Activated CD4-positive, CD25-positive, alpha-beta regulatory T cell treated with anti-CD3 and anti-CD28 coated beads, Interleukin-2, amount 50 U/mL, for 16 hours (primary cell): ENCODE measurements at places on chromosomes 4 and X.
A peak's percentile ranks its signal among the peaks of the same experiment; 100 is the strongest.

DNA sequence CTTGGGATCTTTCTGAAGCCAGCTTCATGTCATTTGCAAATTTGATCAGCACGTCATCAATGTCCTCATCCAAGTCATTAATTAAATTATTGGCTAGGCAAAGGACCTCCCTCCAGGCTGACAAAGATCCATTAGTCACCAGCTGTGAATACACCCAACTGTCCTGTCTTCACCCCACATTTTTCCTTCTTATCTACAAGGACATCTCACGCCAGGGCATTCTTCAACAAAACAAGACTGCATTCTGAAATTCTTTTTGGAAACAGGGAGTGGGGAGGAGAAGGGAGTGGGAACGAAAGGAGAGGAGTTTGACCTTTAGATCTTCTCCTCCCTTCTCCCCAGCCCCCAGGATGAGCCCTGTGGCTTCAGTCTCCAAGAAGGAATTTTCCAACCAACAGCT lies 32.7 kb downstream of the NLGN3 start:
- no peak for DNase-seq

DNA sequence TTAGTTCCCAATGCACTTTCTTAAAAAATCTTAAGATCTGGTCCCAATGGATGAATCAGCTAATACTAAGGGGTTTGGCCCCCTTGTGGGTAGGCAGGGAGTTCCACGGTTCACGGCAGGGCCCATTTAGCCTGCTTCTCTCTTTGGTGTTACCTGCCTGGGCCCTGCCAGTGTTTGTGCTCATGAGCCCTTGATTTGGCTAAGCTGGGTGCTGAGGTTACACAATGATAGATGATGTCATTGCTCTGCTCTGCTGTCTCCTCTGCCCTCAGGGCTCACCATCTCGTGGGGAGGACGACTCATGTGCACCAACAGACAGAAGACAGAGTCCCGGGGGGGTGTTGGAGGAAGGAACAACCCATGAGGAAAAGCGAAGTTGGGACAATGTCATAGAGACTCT lies 24.4 kb downstream of the RTL5 start:
- DNase-seq, result no peak

GRCh38 chr4:172404676-172405075 lies 591.5 kb downstream of the GALNTL6 start:
- no peak for DNase-seq

DNA sequence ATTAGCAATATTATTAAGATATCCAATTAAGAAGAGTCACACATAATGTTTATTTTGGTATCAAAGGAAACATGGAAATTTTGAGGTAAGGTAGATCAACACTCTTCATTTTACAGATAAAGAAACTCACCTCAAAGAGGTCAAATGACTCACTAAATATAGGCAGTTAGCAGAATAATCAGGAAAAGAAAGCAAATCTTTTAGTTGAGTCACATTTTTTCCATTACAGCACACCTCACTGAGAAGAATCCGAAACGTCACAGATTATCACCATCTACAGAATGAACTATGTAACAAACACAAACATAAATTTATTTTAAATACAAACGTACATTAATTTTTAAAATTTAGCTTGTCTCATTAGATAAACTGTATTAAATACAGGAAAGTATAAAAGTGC lies 70.1 kb downstream of the TMEM47 start:
- no peak for DNase-seq

GRCh38 chr4:73127839-73128453 lies 58.4 kb upstream of the COX18 start:
- DNase-seq, result no peak

DNA sequence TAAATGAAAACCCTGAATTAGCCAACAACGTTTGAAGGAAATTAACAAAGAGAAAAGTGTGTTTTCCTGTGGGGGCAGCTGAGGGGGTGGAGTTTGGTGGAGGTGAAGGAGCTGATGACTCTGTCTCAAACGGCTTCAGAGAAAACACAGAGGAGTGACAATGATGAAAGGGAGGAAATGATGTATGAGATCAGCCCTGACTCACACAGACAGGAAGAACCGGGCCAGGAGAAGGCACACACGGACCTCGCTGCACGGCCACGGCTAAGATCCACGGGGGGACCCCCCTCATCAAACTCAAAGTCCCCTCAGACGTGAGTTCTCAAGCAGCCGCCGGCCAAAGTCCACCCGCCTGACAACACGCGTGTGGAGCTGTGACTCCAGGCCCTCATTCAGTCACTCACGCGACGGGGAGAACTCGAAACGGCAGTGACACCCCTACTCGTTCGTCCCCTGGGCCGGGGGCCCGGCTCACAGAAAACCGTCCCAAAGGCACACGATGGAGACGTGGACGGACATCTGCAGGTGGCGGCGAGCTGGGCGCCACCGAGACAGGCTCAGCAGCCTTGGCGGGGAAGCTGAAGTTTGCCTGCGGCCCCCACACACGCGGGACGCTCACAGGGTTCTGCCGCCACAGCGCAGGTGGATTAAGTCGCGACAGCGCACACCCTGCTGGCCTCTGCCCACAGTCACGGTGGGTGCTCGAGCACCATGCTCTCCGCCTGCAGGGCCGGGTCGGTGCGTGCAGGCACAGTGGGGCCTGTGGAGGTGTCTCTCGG lies 28.8 kb downstream of the PPP2R3B start:
- peak; percentile 10 for DNase-seq

- no peak for DNase-seq
Measured at GRCh38 chrX:122244080-122244479, 940.0 kb upstream of the GRIA3 start.

GRCh38 chr4:176726803-176727202 lies 65.9 kb downstream of the VEGFC start:
- no peak for DNase-seq

GRCh38 chrX:11887175-11887574 lies 129.1 kb downstream of the MSL3 start:
- no peak for DNase-seq

DNA sequence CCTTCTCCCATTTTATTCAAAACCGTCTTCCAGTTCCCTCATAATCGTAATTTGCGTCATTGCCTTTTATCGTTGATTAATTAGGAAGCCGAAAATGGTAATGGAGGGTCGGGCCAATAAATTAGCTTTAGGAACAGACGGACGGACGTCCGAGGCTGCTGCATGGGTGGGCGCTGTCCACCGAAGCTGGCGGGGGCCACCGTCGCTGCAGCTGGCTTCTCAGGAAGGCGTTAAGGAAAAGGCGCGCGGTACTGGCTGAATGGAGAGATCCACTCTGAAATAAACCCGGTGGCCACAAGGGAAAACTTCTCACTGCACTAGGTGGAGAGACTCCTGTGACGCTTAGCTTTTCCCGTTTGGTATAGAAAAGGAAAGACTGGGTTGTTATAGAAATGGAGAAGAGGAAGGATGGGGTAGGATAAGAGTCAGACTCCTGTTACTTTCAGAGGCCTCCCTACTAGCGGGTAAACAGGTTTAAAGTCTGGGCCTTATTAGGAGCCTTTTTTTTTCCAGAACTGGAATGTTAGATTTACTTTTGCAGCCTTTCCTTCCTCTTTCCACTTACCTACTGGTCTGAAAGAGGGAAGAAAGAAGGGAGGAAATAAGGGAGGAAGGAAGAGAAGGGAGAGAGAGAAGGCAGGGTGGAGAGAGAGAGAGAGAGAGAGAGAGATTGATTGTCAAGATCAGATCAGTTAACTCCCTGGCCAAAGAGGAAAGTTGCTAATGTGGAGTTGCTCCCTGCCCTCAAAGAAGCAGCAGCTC lies 11.3 kb upstream of the PRDM8 start:
- no peak for DNase-seq

DNA sequence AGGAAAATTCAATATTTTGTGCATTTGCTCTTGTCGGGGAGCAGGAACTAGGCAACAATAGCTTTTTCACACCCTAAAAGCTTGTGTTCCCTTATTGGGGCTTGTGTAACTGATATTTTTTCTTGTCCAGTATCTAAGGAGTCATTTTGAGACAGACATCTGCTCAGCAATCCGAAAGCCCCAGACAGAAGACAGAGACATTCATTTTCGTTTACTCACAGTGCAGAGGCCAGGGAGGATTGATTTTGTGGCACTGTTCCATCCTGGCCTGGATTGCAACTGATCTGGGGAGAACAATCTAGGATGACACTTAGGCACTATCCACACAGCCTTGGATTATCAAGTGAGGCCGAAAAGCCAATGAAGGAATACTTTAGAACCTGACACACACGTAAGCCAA lies 27.4 kb upstream of the PLAC1 start:
- DNase-seq, result no peak

- DNase-seq, result no peak
Measured at GRCh38 chr4:178823673-178824295, 1381.5 kb upstream of the AGA start.

GRCh38 chr4:94819371-94820168 lies 61.8 kb downstream of the BMPR1B start:
- DNase-seq, result no peak

GRCh38 chrX:36974911-36975310 lies 33.3 kb upstream of the FAM47C start:
- no peak for DNase-seq

- no peak for DNase-seq
Measured at GRCh38 chrX:45850775-45851433, 650.2 kb upstream of the DIPK2B start.

DNA sequence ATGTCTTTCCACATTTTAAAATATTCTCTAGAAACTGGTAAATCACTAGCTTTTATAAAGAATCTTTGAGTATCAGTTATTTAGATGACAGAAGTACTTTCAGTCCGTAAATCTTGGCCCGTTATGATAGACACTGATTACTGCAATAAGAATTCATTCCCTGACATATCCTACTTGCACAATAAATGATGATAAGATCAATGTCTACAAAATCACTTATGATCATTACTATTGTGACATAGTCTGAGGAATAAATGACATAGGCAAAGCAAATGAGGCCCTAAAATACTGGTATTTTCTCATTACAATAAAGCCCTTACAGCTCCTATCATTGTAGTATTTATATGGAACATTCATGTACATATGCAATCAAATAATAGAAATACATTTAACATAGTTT lies 6.6 kb upstream of the PDCL2 start:
- no peak for DNase-seq

DNA sequence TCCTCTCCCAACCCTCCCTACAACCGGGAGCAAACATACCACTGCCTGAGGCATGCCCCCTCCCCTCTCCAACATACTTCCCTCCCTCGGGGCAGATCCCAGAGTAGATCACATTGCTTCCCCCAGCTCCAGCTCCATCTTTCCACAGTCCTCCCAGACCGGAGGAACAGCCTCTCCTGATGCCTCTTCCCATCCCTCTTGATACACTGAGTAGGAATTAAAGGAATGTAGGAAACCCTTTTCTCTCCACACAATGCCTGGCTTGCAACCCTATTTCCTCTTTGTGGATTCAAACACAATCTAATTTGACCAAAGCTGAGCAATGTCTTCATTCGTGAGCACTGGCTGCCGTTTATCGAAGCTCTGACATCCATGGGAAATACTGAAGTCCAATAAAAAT lies 339.8 kb downstream of the BCOR start:
- DNase-seq, result no peak

DNA sequence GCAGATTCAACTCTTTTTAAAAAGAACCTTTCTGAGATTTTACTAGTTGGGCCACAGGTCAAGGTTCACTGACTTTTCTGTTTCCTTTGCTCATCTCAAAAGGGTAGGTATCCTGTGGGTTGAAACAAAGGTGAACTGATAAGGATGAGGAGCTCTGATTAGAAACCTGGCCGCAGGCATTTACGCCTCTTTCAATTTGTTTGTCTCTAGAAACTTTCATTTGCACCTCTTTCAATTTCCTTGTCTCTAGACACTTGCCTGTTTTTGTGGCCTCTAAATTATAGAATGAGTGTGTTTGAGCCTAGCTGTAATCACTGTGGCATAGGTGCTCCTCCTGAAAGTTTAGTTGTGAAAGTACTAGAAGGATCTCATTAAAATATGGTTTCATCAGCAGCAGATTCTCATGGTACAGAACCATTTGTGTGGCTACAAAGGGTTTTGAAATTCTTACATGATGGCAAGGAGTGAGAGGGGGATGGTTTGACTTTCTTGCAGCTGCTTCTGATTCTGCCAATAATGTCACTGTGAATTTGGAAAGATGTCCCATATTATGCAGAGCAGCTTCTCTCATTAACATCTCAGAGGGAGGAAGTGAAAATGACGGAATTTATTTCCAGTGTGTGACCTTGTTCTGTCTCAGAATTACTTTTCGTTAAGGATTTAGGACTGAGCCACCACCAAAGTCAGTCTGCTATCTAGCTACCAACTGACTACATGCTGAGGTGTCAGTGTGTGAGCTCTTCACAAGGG lies 142.2 kb downstream of the SH2D1A start:
- DNase-seq, result no peak

DNA sequence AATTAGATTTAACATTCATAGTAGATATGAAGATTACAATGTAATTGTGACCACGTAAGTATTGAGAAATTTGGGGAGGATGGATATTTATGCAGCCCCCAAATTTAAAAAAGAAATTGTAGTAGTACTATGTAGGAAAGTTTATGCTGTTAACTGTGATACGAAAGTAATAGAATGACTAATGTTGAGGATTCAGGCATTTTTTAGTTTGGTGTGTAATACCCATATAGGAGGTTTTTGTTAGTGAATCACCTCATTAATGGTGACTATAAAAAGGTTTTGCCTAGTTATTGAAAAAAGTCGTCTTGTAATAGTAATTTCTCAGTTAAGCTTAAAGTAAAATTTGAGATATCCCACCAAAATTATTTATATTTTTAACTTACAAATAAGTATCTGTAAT lies 67.2 kb downstream of the SMARCAD1 start:
- DNase-seq, result no peak

- DNase-seq, result no peak
Measured at GRCh38 chrX:70054391-70054790, 4.7 kb upstream of the AWAT2 start.

DNA sequence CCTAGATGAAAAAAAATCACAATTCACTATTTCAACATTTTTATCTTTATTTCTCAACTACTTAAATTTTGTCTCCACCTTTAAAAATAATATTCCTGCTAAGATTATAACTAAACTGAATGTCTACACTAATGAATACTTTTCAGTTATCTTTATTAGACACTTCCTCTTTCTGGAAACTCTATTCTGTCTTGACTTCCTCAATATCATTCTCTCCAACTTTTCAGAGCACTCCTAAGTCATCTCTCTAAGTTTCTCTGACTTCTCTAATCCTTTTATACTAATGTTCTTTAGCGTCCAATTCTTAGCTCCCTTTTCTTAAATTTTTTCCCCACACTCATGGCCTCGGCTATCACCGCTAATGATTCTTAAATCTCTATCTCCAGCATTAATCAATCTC lies 374.2 kb downstream of the FBXO8 start:
- DNase-seq, result no peak

GRCh38 chrX:119728487-119728886 lies 29.9 kb upstream of the SOWAHD start:
- no peak for DNase-seq

DNA sequence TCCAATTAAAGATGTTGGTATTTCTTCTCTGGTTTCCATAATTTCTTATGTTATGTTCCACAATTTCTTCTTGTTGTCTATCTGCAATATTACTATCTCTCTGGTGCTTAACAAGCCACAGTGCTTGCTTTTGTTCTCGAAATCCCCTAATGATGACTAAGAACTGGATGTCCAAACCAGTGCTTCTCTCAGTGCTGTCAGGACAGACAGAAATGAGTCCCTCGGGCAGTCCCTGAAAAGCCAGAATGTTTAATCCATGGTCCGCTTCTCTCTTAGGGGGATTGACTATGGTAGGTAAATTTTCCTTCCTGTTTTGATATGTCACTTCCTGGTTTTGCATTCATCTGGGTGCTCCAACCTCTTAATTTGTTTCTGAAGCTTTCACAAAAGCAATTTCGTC lies 321.6 kb upstream of the PCDH10 start:
- no peak for DNase-seq
